ENCODE measurements at places on chromosomes 5 and 9.
A peak's percentile ranks its signal among the peaks of the same experiment; 100 is the strongest.

DNA sequence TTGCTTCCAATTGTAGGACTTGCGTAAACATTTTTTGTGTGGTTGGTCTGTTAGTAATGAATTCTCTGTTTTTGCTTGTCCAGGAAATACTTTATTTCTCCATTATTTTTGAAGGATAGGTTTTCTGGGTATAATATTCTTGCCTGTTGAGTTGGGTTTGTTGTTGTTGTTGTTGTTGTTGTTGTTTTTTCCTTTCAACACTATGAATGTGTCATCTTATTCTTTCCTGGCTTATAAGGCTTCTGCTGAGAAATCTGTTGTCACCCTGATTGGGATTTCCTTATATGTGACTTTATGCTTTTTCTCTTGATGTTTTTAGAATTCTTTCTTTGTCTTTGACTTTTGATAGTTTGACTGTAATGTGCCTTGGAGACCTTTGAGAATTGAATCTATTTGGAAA lies 39.8 kb downstream of the SLF1 start:
- no peak for DNase-seq

- DNase-seq, result peak; percentile 12
Observed at GRCh38 chr9:88653911-88654310, 118.9 kb downstream of the NXNL2 start.

- DNase-seq, result no peak
Observed at GRCh38 chr5:149323621-149324205, 21.6 kb upstream of the GRPEL2 start.

- no peak for DNase-seq
Observed at GRCh38 chr5:51013036-51013435, 346.6 kb downstream of the PARP8 start.

DNA sequence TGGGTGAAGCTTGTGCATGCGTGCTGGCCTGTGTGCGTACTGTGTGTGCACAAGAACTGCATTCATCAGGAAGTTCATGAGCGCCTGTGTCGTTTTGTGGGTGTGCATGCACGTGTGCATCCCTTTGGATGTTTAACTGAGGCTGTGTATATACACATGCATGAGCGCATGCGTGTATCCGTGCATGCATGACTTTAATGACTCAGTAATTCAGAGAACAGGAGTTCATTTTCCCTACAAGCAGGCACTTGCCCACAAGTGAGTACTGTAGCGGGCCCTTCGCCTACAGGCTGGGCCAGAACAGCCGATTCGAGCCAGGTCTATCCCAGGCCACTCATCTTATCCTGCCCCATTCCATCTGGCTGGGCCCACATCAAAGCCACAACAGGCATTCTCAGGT lies 29.8 kb downstream of the CORO2A start:
- no peak for DNase-seq

GRCh38 chr5:133840168-133840567 lies 128.3 kb downstream of the C5orf15 start:
- no peak for DNase-seq

GRCh38 chr9:137705443-137705863 lies 86.6 kb downstream of the EHMT1 start:
- no peak for DNase-seq

- DNase-seq, result no peak
Observed at GRCh38 chr5:108827131-108827530, 79.4 kb downstream of the FER start.

- DNase-seq, result no peak
Observed at GRCh38 chr9:107290619-107291018, 7.5 kb downstream of the RAD23B start.

DNA sequence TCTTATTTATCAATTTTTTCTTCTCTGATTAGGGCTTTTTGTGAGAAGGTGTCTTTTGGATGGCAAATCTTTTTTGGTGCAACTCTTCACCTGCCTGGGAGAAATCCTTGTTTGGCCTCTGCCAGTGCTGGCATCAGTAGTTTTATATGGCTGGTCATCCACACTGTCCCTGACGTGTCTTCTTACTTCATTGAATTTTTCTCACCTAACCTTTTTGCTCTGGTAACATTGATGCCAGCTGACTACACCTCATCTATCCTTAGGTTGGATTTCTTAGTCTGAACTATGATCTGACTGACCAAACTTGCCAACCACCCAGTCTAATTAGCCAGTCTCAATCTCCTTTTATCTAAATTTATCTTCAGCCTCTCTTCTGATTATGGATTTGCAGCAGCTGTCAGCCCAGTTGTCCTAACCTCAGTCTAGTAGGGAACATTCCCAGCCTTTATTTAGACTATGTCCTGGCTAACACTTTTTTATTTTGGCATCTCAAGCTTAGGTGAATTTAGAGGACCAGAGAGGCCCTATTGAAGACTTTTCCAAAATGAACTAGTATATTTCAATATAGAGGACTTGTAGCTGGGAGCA lies 10.6 kb upstream of the TMEM38B start:
- DNase-seq, result no peak

DNA sequence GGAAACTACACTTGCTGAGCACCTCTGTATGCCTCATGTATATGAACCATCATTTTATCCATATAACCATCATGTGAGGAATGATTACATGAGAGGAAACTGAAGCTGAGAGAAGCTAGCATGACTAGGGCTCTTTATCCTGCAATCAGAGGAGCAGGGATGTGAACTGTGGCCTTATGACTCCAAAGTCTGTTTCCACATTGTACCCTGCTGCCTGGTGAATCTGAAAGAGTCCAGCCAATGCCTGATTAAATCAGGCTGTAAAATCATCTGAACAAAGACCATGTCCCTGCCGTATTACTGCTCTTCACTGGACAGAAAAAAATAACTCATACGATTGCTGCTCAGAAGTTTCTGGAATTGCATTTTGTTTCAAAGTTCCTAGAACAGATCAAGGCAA lies 67.0 kb downstream of the LPAR1 start:
- DNase-seq, result no peak

GRCh38 chr9:94623253-94623652 lies 16.1 kb downstream of the FBP1 start:
- no peak for DNase-seq

- no peak for DNase-seq
Observed at GRCh38 chr9:4739587-4740387, 1.2 kb downstream of the AK3 start.

DNA sequence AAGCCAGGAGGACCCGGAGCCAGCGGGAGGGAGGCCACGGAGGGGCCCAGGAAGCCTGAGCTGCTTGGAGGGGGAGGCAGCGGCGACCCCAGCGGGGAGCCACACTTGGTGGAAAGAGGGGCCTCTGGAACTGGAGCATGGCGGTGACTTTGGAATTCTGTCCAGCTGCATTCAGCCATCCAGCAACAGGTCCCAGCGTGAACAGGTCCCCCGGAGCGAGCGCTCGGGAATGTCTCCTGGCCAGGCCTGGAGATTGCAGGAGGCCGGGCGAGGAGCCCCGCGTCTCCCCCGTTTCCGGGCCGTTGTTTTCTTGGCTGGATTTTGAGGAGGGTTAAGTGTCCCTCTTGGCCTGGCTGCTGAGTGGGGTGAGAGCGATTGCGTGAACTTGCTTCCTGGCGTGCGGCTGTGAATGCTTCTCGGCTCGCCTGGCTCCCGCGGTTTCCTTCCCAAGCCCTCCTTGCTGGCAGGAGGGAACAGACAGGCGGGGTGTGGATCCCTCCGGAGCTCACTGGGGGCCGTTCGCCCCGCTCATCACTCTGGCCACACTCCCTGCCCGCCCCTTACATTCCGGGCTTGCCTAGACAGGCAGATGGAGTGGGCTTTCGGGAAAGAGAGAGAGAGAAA lies 125.3 kb upstream of the IRX4 start:
- no peak for DNase-seq
